ENCODE measurements at places on chromosomes 3 and 15.

- DNase-seq: no peak
These were observed 167.9 kb downstream of the PDE8A start for GRCh38 chr15:85149465-85150129.

DNA sequence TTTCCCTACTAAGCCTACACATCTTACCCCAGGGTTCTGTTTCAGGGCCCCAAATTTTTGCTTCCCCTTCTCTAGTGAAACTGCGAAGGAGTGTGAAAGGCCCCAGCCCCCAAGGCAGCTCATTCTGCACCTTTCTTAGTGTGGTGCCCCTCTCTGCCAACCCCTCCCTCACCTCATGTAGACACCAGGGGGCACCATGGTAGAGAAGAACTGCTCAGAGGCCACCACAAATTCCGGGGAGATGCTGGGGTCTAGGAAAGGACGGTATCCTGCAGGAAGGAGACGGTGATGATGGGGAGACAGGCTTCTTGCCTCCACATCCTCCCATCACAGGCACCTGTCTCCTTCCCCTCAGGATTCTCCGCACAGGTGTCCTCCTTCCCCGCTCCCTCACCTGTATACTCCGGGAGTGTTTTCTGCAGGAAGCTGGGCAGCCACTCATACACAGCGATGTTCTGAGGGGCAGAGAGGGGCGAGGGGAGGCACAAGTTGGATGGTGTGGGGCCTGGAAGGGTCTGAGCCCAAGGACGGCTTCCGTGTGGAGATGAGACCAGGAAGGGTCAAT, 3.6 kb downstream of the DUOX2 start:
- no peak for DNase-seq

GRCh38 chr3:143306407-143306806, 186.8 kb downstream of the CHST2 start:
- DNase-seq: no peak

GRCh38 chr3:98779541-98780335, 16.6 kb downstream of the ST3GAL6 start:
- DNase-seq: no peak

DNA sequence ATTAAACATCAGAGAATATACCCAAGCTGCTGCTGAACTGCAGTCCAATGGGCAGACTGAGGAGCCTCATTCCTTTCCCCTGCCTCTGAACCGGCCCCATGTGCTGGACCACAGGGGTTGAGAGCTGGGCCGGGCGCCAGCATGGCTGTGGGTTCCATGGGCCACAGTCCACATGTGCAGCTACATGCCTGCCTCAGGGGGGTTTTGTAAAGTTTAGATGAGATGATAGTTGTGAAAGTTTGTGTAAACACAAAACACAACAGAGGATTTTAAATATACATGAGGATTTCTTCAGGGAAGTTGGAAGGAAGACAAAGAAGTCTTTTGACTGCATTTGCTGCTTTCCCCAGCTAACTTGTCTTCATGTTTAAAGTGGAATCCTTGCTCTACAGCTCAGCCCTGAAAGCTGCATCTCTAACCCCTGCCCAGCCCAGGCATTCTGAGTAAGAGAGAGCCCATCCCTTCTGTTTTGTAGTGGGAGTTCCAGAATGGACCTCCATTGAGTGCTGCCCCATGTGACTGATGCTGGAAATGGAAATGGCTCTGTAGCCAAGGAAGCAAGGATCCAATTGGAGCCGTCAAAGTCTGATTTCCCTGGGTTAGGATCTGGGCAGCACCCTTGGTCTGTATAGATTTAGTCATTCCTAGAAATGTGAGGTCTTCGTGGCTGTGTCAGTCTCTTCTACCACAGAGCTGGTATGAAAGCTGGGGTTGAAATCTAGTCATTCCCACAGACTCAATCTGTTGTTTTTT, 17.5 kb downstream of the SLC12A8 start:
- DNase-seq: no peak

DNA sequence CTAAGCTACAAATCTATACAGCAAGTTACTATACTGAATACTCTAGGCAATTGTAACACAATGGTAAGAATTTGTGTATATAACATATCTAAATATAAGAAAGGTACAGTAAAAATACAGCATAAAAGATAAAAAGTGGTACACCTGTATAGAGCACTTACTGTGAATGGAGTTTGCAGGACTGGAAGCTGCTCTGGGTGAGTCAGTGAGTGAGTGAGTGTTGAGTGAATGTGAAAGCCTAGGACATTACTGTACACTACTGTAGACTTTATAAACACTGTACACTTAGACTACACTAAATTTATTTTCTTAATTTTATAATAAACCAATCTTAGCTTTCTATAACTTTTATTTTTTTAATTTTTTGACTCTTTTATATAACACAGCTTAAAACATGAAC, 123.1 kb downstream of the ZMAT3 start:
- no peak for DNase-seq

DNA sequence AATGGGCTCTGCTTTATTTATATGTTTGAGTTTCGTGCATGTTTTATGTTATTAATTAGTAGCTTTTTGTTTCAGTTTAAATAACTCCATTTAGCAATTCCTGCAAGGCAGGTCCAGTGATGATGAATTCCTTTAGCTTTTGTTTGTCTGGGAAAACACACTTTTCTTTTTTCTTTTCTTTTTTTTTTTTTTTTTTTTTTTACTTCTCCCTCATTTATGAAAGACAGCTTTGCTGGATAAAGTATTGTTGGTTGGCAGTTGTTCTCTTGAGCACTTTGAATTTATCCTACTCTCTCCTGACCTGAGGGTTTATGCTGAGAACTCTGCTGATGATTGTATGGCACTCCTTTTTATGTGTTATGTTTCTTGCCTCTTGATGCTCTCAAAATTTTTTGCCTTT, 35.7 kb downstream of the TMEM39A start:
- no peak for DNase-seq

DNA sequence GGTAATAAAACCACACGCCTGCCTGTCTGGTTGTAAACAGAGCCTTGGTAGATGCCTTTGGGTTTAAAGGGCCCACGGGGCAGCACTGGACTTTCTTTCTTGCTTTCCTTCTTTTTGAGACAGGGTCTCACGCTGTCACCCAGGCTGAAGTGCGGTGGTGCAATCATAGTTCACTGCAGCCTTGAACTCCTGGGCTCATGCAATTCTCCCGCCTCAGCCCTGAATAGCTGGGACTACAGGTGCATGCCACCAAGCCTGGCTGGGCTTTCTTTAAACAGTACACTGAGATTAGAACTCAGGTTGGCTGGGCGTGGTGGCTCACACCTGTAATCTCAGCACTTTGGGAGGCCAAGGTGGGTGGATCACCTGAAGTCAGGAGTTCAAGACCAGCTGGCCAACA, 42.2 kb downstream of the POC1A start:
- no peak for DNase-seq

GRCh38 chr15:63258658-63259057, 18.7 kb upstream of the APH1B start:
- DNase-seq: no peak

DNA sequence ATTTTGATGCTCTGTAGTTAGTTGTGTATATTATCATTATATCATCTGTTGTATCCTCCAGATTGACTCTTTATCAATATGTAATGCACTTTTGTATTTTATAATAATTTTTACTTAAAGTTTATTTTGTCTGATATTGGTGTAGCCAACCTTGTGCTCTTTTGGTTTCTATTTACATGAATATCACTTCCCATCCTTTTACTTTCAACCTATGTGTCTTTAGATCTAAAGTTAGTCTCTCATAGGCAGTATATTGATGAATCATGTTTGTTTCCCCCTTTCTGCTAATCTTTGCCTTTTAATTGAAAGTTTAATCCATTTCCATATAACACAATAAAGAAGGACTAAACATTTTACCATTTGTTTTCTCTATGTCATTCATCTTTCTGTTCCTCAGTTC, 28.1 kb upstream of the CD200R1L start:
- DNase-seq: no peak

DNA sequence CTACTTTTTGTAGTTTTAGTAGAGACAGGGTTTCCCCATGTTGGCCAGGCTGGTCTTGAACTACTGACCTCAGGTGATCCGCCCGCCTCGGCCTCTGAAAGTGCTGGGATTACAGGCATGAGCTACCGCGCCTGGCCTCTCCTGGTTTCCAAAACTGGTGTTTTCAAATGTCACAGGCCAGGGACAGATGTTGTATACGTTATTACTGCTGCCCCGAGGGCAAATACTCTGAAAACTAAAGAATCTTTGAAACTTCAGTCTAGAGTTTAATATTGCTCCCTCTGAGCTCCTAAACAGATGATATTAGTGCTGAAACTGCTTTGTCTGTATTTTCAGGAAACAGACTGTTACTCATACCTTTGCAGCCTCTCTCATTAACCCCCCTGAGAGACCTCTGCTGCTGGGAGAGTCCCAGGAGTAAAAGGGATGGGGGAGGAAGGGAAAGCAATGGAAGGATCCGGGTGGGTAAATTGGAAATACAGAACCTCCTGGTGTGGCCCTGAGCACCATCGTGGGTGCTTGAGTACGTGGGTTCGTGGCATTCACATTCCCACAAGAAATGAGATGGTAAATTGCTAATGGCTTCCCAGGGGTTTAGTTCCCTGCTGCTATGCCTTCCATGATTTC, 96.3 kb upstream of the IGF1R start:
- DNase-seq: no peak

All from HAP-1 (cell line).